Memory B cell (primary cell): ENCODE measurements at places on chromosomes 1 and 21.

DNA sequence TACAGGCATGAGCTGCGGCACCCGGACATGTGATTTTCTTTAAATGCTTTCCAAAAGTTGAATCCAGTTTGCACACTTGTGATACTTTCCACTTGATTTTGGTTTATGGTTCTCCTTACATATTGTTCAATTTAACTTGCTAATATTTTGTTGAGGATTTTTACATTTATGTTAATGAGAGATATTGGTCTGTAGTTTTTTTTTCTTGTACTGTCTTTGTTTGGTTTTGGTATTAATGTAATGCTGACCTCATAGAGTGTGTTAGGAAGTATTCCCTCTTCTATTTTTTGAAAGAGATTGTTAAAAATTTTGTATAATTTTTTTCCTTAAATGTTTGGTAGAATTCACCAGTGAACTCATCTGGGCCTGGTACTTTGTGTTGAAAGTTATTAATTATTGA lies 34.6 kb upstream of the LPGAT1 start:
- DNase-seq: no peak
- no peaks in the 10 kb centered on the region for H3K27me3 ChIP-seq
- no peaks in the 10 kb centered on the region for H3K4me1 ChIP-seq
- no peak overlapping the region for H3K4me3 ChIP-seq
- H3K27ac ChIP-seq: no peak overlapping the region

GRCh38 chr21:28086861-28087581 lies 905.7 kb downstream of the LTN1 start:
- H3K36me3 ChIP-seq: no peaks in the 10 kb centered on the region
- H3K4me1 ChIP-seq: no peaks in the 10 kb centered on the region
- no peak for DNase-seq
- H3K27me3 ChIP-seq: no peaks in the 10 kb centered on the region
- H3K4me3 ChIP-seq: no peak overlapping the region

DNA sequence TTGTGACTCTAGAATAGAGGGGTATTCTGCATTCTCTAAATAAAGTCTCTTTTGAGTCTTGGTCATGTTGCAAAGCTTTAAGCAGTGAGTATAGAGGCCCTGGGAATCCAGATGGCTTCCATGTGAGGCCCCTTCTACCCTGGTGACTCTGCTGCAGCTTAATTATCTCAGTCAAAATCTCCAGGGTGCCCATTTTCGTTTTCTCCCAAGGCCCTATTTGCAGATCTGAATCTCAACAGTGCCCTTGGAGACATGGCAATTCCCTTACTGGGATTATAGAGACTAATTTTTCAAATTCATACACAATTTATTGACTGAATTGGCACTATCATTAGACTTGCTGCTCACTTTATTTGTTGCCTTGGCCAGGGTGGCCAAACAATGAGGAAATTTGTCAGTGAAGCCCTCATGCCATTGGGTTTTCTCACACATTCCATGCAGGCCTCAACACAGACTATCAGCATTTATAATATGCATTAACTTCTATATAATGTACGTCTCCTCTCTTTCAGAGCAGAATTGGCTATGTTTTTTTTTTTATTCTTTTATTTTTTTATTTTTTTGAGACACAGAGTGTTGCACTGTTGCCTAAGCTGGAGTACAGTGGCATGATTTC lies 35.1 kb downstream of the PROX1 start:
- H3K27ac ChIP-seq: no peak overlapping the region
- no peak for DNase-seq
- no peaks in the 10 kb centered on the region for H3K4me1 ChIP-seq
- peaks cover 2% of the 10 kb centered on the region for H3K27me3 ChIP-seq
- H3K4me3 ChIP-seq: no peak overlapping the region
- H3K36me3 ChIP-seq: no peaks in the 10 kb centered on the region

DNA sequence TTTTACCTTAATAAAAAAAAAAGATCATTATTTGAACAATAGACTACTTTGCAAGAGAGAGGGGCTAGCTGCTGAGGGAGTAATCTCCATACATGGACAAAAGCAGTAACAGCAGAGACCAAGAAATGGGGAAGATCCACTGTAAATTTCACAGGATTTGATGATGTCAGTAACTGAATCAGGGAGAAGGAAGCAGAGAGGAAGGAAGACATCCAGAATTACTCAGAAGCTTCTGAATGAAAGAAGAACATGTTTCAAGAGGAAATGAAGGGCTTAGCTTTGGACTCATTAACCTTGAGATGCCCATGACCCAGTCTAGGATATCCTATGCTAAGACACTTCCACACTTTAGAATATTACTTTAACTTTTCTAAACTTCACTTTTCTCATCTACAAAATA lies 60.4 kb downstream of the SLC44A5 start:
- no peak overlapping the region for H3K27ac ChIP-seq
- no peaks in the 10 kb centered on the region for H3K36me3 ChIP-seq
- no peak overlapping the region for H3K4me3 ChIP-seq
- H3K27me3 ChIP-seq: no peaks in the 10 kb centered on the region
- no peak for DNase-seq

DNA sequence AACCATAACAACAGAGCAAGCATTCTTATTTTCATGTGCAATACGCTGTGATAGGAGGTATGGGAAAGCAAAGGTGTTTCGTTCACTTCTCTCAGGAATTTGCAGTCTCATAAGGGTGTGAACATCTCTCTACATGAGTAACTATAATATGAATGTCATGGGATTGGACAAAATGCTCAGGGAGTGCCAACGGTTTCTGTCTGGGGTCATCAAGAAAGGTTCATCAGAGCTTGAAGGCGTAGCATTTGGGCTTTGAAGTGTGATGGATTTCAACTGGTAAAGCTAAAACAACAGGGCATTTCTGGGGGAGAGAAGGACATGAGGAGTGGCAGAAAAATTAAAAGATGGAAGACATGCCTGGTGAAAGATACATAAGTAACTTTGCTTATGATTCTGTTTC lies 32.4 kb downstream of the GREM2 start:
- H3K36me3 ChIP-seq: no peaks in the 10 kb centered on the region
- peaks cover 5% of the 10 kb centered on the region for H3K4me1 ChIP-seq
- no peak overlapping the region for H3K27ac ChIP-seq
- no peak overlapping the region for H3K4me3 ChIP-seq
- no peaks in the 10 kb centered on the region for H3K27me3 ChIP-seq

GRCh38 chr1:8009043-8010002 lies 16.8 kb downstream of the ERRFI1 start:
- H3K27me3 ChIP-seq: no peaks in the 10 kb centered on the region
- no peak for DNase-seq
- no peak overlapping the region for H3K27ac ChIP-seq
- no peaks in the 10 kb centered on the region for H3K4me1 ChIP-seq

GRCh38 chr1:2376261-2376741 lies 15.1 kb downstream of the MORN1 start:
- no peaks in the 10 kb centered on the region for H3K36me3 ChIP-seq
- DNase-seq: no peak
- no peaks in the 10 kb centered on the region for H3K27me3 ChIP-seq

DNA sequence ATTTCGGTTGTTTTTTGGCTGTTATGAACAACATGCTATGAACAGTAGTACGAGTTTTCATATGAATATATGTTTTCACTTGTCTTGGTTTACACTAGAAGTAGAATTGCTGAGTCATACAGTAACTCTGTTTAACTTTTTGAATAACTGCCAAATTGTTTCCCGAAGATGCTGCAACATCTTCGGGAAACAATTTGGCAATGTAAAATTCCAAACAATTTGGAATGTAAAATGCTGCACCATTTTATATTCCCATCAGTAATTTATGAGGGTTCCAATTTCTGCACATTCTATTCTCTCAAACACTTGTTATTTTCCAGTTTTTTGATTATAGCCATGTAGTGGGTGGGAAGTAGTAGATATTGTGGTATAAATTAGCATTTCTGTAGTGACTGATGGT lies 11.6 kb downstream of the PCBP3 start:
- no peak overlapping the region for H3K4me3 ChIP-seq
- H3K27ac ChIP-seq: no peak overlapping the region
- peaks cover 6% of the 10 kb centered on the region for H3K27me3 ChIP-seq
- peaks cover 2% of the 10 kb centered on the region for H3K36me3 ChIP-seq

- no peak for DNase-seq
- H3K27me3 ChIP-seq: no peaks in the 10 kb centered on the region
- peaks cover 10% of the 10 kb centered on the region for H3K4me1 ChIP-seq
- H3K27ac ChIP-seq: no peak overlapping the region
- no peaks in the 10 kb centered on the region for H3K36me3 ChIP-seq
Measured at GRCh38 chr1:151065089-151065645, 5.0 kb downstream of the MLLT11 start.

DNA sequence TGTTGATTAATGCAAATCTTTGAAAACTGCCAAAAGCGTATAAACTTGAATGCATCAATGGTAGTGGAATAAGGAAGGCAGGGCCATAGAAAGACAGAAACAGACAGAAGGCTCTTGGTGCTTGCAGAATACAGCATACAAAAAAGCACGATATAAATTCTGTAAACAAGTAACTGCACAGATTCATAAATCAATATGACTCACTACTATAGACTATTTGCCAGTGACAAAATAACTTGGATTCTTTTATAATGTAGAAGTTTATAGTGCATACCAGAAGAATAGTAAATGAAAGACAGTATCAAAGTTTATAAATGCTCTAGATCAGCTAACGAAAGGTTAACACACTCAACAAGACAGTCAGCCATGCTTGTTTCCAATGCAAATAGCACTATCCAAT lies 349.6 kb downstream of the PTBP2 start:
- no peak overlapping the region for H3K4me3 ChIP-seq
- no peak for DNase-seq
- H3K27ac ChIP-seq: no peak overlapping the region
- no peaks in the 10 kb centered on the region for H3K27me3 ChIP-seq

DNA sequence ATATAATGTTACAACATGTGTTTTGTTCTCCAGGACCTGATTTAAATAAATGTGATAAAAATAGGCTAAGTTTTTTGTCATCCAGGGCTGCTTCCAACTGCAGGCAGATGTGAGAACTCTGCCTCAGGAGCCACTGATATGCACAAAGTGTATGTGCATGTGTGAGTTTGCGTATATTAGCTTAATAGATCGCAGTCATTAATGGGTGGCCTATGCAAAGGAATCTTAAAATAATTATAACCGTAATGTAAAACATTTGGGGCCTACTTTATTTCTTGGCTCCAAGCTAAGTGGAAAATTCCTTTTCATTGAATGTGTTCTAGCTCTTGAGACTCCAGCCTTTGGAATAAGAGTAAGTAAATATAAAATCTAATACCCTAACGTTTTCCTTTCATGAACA lies 16.8 kb downstream of the DHX9 start:
- no peak for DNase-seq
- no peaks in the 10 kb centered on the region for H3K4me1 ChIP-seq
- H3K36me3 ChIP-seq: peaks cover 20% of the 10 kb centered on the region
- no peak overlapping the region for H3K27ac ChIP-seq
- no peak overlapping the region for H3K4me3 ChIP-seq

DNA sequence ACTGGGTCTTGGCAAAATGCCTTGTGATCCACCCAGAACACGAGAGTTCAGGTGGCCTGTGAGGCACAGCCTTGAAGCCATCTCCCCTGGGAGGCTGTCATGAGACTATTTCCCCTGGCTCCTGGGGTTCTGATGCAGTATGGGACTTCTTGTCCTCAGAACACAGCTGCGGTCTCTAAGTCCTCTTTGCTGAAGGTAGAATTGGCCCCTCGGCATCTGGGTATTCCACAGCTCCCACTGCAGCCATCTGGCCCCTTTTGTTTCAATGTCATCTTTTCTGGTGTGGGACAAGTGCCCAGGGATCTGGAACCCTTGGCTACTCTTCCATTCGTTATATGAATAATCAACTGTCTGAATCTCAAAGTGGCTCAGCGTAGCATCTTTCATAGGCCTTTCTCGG lies 17.0 kb upstream of the LY9 start:
- no peak for DNase-seq
- H3K27me3 ChIP-seq: no peaks in the 10 kb centered on the region
- peaks cover 6% of the 10 kb centered on the region for H3K36me3 ChIP-seq
- H3K4me3 ChIP-seq: no peak overlapping the region
- H3K27ac ChIP-seq: peak overlapping the region; percentile 47

- peaks cover 5% of the 10 kb centered on the region for H3K36me3 ChIP-seq
- peaks cover 42% of the 10 kb centered on the region for H3K4me1 ChIP-seq
- H3K27me3 ChIP-seq: no peaks in the 10 kb centered on the region
- no peak for DNase-seq
Measured at GRCh38 chr1:21320410-21321108, 30.3 kb upstream of the ECE1 start.

- H3K27me3 ChIP-seq: no peaks in the 10 kb centered on the region
- H3K4me3 ChIP-seq: no peak overlapping the region
- no peaks in the 10 kb centered on the region for H3K36me3 ChIP-seq
- DNase-seq: no peak
- no peak overlapping the region for H3K27ac ChIP-seq
Measured at GRCh38 chr1:238951809-238952208, 434.6 kb upstream of the CHRM3 start.

DNA sequence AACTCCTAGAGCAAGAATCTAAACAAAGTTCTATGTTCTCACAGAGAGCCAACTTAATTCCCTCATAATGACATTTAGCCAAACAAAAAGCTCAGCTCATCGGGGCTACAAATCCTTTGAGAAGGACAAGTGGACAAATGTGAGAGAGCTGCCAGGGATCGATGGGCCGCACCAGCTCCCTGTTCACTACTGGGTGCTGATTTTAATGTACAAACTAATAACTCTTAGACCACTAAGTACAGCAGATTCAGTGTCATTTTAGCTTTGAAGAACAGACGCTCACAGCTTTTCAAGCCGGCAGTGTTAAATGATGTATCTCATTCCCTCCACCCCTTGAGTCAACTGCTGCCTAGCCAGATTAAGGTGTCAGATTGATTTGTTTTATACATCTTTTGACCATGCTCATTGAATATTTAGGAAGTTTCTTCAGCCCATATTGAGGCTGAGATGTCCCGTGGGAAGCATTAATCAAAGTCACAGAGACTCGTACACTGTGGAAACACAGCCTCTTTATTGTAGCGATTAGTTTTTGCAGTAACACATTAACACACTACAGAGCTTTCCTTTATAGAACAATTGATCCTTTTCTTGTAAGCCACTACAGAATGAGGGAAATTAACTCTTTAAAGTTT lies 21.1 kb downstream of the PROX1 start:
- peaks cover 3% of the 10 kb centered on the region for H3K27me3 ChIP-seq
- H3K27ac ChIP-seq: no peak overlapping the region
- no peak for DNase-seq
- H3K4me3 ChIP-seq: no peak overlapping the region
- H3K36me3 ChIP-seq: no peaks in the 10 kb centered on the region
- H3K4me1 ChIP-seq: no peaks in the 10 kb centered on the region

DNA sequence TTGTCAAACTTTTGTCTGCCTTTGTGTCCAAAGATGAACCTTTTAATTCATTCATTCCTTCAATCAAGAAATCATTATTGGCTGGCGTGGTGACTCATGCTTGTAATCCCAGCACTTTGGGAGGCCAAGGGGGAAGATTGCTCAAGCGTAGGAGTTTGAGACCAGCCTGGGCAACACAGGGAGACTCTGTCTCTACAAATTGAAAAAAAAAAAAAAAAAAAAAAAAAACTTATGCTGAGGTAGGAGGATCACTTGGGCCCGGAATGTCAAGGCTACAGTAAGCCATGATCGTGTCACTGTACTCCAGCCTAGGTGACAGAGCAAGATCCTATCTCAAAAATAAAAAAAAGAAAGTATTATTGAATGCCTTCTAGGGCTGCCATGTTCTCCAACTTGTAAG lies 51.3 kb upstream of the CXADR start:
- DNase-seq: no peak
- no peak overlapping the region for H3K27ac ChIP-seq
- no peaks in the 10 kb centered on the region for H3K36me3 ChIP-seq
- no peaks in the 10 kb centered on the region for H3K27me3 ChIP-seq
- no peaks in the 10 kb centered on the region for H3K4me1 ChIP-seq
- H3K4me3 ChIP-seq: no peak overlapping the region

- H3K4me3 ChIP-seq: no peak overlapping the region
- no peak for DNase-seq
- peaks cover 2% of the 10 kb centered on the region for H3K4me1 ChIP-seq
- H3K36me3 ChIP-seq: peaks cover 2% of the 10 kb centered on the region
Measured at GRCh38 chr1:43870306-43870705, 63.3 kb upstream of the ARTN start.
